Pancreas (tissue), 10 donors: ENCODE measurements at places on chromosomes 5 and 9. TPM values are rescaled to one million over a fixed set of nuclear protein-coding genes. Genes with fewer than 3 reads are reported as not detected.

DNA sequence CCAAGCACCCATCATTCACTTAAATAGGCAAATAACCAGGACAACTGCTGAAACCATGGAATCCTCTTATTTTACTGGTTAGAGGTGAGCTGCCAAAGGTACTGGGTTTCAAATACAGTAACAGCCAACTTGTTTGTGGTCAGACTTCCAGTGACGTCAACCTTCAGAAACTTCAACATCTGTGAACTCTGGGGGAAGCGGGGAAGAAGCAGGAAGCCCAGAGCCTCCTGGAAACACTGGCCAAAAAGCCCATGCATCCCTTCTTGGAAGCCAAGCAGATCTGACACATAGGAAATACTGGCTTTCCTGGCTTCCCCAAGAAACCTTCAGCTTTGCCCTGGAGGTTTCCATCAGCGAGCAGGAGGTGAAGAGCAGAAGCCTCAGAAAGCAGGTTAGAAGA, 4.9 kb upstream of the FRRS1L start:
- H3K4me1 ChIP-seq, result no peaks in the 10 kb centered on the region
- DNase-seq, result no peak
- no peak overlapping the region for H3K27ac ChIP-seq
- H3K27me3 ChIP-seq, result no peaks in the 10 kb centered on the region

The ZCCHC9 gene
- 7.6 TPM for total RNA-seq

DNA sequence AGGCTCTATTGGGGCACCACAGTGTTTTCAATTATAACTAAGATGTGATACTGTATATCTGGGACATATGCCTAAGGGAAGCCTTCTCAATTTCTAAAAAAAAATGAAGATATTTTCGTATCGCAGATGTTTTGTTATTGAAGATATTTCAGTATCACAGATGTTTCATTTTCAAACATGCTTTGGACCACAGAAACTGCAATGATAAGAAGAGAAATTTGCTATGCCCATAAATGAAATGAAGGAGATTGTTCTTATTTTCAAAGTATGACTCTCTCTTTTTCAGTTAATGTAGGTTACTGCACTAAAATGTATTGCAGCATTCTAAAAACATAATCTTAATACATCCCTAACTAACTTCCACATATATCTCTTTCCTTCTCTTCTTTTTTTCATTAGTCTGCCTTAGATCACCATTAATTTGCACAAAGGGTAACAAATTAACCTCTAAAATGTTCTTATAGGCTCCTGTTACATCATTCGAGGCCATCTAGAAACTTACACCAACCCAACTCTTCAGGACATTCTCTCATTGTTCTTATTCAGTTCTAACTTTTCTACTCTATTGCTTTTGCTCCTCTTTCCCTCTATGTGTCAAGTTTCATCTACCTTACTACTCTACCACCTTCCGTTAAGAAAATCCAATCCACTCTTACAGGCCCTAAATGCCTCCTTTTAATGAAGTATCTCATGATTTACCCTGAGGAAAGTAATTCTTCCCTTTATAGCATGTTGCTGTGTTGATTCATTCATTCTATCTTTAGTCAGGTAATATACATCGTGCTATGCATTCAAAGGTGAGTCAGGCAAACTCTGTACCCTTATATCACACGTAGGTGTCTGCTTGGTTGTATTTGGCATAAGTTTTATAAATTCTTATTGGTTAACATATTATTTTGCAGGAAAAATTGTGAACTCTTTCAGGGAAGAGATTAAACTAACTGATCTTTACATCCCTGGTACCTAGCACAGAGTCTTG, 70.5 kb downstream of the ST8SIA4 start:
- DNase-seq, result no peak
- no peaks in the 10 kb centered on the region for H3K4me1 ChIP-seq
- H3K27ac ChIP-seq, result no peak overlapping the region
- H3K36me3 ChIP-seq, result no peaks in the 10 kb centered on the region
- H3K4me3 ChIP-seq, result no peak overlapping the region
- no peaks in the 10 kb centered on the region for H3K27me3 ChIP-seq

GRCh38 chr5:93756372-93756771, 15.0 kb upstream of the POU5F2 start:
- DNase-seq, result no peak
- no peak overlapping the region for H3K4me3 ChIP-seq

The SMIM33 gene
- total RNA-seq, result not detected

GRCh38 chr9:2132484-2133082, 117.4 kb downstream of the SMARCA2 start:
- no peak overlapping the region for H3K27ac ChIP-seq
- DNase-seq, result no peak
- no peaks in the 10 kb centered on the region for H3K27me3 ChIP-seq
- no peaks in the 10 kb centered on the region for H3K36me3 ChIP-seq
- no peaks in the 10 kb centered on the region for H3K4me1 ChIP-seq
- H3K4me3 ChIP-seq, result no peak overlapping the region

The LMX1B gene
- 0.69 TPM for total RNA-seq
